SHP77 (cell line): ENCODE measurements at places on chromosomes 7 and 10.

DNA sequence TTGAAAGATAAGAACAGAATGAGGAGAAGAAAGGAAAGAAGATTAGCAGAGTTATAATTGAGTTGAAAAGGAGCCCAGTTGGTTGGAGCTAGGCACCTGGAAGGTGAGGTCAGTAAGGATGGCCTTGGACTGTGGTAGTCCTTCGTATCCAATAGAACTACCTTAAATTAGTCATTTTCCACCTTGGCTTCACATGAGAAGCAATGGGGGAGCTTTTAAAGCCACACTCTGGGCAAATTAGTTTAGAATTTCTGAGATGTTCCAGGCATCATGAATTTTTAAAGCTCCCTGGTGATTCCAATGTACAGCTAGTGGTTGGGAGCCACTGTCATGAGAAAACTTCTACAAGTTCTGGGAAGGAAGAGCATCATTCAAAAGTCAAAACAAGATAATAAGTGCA lies 27.3 kb upstream of the CYP3A5 start:
- DNase-seq, result no peak

DNA sequence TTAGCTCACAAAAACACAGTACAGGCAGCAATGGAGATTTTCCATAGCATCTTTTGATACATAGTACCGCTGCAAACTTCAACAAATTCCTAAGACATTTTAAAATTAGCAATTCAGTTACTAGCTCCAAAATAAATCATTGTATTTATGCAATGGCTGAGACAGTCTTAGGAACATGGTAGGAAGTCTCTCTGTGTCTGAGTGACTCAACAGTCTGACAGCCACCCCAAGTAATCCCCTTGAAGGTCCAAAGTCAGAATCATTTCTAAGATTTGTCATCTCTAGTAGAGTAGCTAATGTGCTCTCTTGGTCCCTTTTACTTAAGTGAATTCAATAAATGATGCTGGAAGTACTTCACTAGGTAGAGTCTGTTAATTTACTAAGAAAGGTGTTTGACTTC lies 93.8 kb upstream of the NOBOX start:
- DNase-seq, result no peak

DNA sequence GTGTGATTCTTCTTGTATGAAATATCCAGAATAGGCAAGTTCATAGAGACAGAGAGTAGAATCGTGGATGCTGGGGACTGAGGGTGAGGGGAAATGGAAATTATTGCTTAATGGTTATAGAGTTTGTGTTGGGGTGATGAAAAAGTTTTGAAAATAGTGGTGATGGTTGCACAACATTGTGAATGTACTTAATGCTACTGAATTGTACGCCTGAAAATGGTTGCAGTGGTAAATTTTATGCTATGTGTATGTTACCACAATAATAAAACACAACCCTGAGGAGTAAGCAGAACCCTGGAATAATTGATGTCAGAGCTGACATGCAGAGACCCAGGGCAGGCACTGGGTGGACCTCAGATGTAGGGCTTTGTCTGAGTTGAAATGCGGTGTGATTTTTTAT lies 57.6 kb downstream of the TACR2 start:
- DNase-seq, result no peak

GRCh38 chr10:113019692-113020474 lies 69.8 kb downstream of the TCF7L2 start:
- DNase-seq, result no peak

- no peak for DNase-seq
Observed at GRCh38 chr7:2141651-2142050, 91.1 kb downstream of the MAD1L1 start.

GRCh38 chr7:70006261-70006920 lies 408.1 kb downstream of the AUTS2 start:
- DNase-seq, result no peak

GRCh38 chr7:16984375-16984774 lies 102.6 kb upstream of the AGR3 start:
- DNase-seq, result no peak

GRCh38 chr7:31664890-31665289 lies 22.1 kb upstream of the PPP1R17 start:
- no peak for DNase-seq

GRCh38 chr10:92419740-92420545 lies 129.0 kb downstream of the MARCHF5 start:
- DNase-seq, result no peak

GRCh38 chr10:101902032-101902819 lies 58.6 kb upstream of the KCNIP2 start:
- no peak for DNase-seq

GRCh38 chr7:142314281-142314680 lies 56.4 kb upstream of the PRSS58 start:
- DNase-seq, result no peak
